ENCODE measurements at places on chromosomes 6 and 20.

DNA sequence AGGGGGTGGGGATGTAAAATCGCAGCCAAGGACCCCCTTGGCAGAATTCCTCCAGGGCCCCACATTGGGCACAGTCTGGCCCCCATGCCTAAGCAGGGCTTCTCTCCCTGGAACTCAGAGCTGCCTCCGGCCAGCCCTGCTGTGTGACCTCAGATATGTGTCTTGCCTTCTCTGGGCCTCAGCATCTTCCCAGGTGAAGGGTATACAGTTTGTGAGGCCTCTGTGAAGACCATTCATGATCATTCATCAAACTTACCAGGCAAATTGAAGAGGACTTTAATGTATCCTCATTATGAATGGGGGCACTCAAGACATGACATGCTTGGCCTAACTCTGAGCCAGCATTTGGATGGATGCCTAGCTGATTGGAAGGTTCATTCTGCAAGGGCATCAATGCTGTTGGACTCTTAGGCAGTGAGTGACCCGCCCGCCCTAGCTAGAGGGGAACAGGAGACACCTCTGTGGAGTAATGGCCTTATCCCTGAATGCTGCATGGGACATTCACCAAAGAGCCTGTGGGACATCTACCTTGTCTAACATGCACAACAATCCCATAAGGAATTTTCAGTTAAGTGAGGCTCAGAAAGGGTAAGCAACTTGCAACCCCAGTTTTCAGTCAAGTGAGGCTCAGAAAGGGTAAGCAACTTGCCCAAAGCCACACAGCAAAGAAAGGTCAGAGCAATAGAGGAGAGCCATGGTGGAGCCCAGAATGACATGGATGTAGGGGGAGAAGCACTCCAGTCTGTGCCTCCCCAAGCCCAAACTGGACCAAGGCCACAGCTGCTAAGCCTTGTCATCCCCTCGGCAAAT is 535 bp downstream of the CCN5 start:
- no peak for DNase-seq

- peak; percentile 11 for DNase-seq
Measured at GRCh38 chr6:148085631-148086331, 256.9 kb upstream of the SASH1 start.

- no peak for DNase-seq
Measured at GRCh38 chr6:29486577-29486976, 1.2 kb downstream of the MAS1L start.

- peak; percentile 19 for DNase-seq
Measured at GRCh38 chr6:31871046-31871659, 7.6 kb downstream of the SLC44A4 start.

DNA sequence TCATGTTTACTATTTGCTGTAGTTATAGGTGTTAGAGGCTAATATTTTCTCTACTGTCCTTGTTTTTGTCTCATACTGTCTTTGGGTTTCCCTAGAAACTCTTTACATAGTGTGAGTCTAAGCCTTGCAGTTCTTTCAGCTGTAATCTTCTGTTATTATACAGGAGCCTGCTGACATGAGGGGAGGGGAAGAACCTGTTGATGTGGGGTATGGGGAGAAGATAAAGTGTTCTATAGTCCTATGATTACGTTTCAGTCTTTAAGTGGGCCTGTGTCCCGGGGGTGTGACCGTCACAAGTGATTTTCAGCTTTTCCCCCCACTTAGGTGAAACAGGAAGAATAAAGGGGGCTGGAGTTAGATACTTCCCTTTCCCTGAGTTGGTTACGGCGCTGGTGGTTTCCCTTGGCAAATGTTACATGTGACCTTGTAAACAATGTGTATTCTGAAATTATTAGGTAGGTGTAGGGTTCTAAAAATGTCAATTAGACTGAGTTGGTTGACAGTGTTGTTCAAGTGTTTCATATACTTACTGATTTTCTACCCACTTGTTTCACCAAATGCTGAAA is 41.3 kb downstream of the REV3L start:
- no peak for DNase-seq

- peak; percentile 13 for DNase-seq
Measured at GRCh38 chr6:4660377-4661321, 115.6 kb upstream of the CDYL start.

DNA sequence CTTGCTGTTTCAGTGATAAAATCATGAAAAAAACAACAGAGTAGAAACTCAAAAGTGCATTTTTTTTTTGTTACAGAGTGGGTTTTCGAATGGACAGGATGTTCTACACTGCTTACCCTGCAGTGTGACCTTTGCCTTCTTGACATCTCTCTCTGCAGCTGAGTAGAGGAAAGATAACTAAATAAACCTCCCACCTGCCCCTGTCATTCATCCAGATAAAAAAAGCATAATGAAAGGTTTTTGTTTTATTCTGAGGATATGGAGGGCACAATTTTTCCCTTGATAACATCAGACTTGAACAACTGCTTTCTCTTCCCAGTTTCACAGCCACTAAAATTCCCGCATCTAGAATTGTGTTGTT is 193.6 kb upstream of the FOXQ1 start:
- DNase-seq: no peak

GRCh38 chr6:114172576-114173260 is 170.1 kb downstream of the HS3ST5 start:
- no peak for DNase-seq

DNA sequence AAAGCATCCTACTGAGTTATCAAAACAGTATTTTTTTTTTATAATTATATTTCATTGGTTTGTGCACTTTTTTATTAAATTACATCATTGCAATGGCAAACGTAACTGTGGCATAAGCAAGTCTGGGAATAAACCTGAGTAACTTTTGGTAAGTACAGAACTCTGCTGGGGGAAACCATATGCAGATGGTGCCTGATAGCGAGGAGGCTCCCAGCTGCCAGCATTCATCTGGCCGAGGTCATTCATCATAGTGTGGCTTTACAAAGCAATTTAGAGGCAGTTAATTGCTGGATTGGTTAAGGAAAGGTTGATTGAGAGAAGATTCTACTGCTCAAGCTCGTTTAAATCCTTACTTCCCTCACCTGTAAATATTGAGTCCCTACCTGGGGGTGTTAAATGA is 52.6 kb downstream of the HECA start:
- no peak for DNase-seq

DNA sequence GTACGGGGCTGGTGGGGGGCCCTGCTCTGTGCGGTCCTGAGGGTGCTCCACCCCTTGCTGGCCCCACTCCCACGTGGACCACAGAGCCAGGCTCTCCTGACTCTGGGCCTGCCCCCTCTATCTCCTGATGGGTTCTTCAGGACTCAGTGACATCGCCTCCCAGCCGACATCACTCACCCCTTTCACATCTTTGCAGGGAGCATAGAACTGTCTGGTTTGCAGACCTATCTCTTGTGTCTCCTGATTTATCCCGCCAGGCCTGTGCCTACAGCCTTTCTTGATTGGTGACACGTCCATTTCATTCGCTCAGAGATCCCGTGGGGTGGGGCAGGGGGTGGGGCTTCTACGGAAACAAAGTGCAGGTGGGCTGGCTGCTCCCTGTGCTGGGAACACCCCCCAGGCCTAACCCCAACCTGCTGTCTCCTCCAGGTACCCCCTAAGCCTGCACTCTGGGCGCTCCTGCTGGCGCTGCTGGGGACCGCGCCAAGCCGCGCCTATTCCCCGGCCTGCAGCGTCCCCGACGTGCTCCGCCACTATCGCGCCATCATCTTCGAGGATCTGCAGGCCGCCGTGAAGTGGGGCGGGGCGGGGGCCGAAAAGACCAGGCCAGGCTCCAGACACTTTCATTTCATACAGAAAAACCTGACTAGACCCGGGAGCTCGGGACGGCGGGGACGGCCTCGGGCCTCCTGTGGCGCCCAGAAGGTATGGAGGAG is 1.7 kb downstream of the C20orf204 start:
- no peak for DNase-seq

- no peak for DNase-seq
Measured at GRCh38 chr6:112332274-112332673, 14.9 kb upstream of the RFPL4B start.

DNA sequence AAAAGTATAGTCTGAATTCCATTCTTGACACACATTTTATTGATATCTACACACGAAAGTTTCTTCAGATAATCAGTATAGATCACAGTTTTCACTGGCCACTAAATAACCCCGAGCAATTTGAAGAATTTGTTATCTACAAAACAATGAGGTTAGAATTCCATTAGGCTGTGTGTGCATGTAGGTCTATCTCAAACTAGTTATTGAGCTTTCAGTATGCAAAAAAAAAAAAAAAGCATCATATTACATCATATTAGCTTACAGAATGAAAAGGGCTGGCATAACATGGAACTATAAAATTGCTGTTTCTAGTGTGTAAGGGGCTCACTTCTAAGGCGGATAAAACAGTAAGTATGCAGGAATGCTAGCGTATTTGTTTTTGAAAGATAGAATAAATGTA is 59.5 kb upstream of the ADGRG6 start:
- DNase-seq: peak; percentile 57

DNA sequence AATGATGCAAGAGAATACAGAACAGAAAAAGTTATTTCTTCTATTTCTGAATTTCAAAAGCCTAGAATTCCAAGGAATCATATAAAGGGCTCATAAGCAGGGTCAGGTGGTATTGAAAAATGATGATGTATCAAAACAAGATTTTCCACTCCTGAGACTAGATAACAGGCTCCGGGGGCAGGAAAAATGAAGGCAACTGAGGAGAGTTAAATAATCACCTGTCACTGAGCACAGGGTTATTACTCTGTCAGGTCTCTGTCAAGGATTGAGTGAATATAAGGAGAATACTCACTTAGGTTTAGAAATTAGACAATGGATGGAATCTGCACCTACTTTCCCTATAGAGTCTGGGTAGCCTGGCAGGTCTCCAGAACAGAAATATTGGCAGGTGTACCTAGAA is 76.1 kb upstream of the KHDRBS2 start:
- DNase-seq: no peak

GRCh38 chr6:28537065-28537464 is 11.4 kb downstream of the GPX5 start:
- DNase-seq: peak; percentile 42

- DNase-seq: peak; percentile 75
Measured at GRCh38 chr20:18004384-18005031, 35.7 kb downstream of the MGME1 start.

GRCh38 chr6:150705392-150705791 is 105.7 kb downstream of the PLEKHG1 start:
- DNase-seq: no peak

- DNase-seq: no peak
Measured at GRCh38 chr20:62816884-62817873, at the start of gene COL9A3. COL9A3 (plus strand) TSS chr20:62817050; CDS start chr20:62817065, 15 bp downstream.

GRCh38 chr6:25435416-25435985 is 156.3 kb downstream of the CARMIL1 start:
- DNase-seq: no peak

DNA sequence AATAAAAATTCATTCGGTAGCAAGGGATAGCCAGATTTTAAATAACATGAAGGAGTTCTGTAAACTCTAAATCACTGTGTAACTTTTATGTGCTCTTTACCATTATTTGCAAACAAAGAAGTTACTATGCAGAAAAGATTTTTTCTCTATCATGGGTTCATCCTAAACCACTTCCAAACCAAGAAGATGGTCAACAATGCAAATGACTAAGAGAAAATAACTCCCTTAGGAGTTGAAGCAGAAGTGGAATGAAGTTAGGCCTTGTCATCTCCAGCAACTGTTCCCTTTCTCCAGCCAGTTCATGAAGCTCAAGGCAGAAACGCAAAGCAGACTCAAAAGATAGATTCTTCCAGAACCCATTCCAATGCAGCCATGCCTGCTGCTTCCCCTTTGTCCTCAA is 66.0 kb downstream of the MBOAT1 start:
- no peak for DNase-seq

DNA sequence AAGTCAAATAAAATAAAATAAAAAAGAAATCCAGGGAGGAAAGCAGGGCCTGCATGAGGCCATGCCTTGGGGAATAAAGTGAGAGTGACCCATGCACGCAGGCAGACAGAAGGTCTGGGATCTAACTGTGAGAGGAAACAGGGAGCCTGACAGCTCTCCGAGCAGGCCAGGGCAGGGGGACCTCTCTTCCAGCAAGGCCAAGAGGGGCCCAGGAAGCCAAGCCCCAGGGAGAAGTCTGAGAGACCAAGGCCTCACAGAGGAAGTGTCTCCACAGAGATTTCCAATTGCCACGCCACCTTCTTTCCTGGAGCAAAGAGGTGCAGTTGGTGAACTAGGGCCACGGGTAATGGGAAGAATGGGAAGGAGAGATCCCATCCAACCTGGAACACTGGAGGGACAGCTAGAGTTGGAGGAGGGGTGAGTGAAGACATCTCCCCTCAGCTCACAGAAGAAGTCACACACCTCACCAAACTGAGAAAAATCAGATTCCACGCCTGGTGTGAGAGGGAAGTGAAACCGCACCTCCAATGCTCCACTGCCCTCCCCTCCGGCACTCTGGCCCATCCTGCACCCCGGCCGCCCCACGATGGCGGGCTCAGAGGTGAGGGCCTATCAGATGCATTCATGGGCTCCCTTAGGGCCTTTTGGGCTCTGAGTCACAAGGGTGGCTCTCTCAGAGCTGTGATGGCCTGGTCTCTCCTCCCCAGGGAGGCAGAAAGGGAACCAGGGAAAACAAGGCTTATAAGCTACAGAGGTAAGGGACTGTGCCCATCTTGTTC is 25.1 kb upstream of the TAF8 start:
- no peak for DNase-seq

- peak; percentile 28 for DNase-seq
Measured at GRCh38 chr20:18288749-18289267, 481 bp downstream of the ZNF133 start.

GRCh38 chr20:51532577-51533191 is 9.8 kb downstream of the NFATC2 start:
- no peak for DNase-seq

- DNase-seq: peak; percentile 3
Measured at GRCh38 chr6:70738028-70738427, 70.3 kb downstream of the SMAP1 start.

DNA sequence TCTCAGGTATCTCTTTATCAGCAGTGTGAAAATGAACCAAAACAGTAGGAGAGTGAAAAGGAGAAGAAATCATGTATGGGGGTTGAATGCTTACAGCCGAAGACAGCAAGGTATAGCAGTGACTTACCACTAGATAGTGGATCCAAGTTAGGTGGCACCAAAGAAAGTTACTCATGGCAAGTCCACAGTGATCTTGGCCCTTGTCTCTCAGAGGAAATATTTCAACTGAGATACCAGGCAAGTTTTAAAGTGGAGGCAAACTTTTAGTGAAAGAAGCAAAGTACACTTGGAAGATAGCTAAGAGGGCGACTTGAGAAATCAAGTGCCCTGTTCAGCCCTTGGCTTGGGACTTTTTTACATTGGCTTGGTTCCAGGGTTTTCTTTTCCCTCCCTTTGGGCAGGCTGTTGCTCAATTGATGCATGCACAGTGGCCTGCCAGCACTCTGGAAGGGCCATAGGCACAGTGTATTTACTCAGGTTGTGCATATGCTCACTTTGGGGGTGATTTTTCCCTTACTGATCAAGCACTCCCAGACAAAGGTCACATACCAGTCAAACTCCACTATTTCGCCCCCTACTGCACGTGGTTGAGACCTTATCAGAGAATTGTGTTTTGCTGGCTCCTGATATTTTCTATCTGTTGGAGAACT is 329.5 kb upstream of the KHDRBS2 start:
- DNase-seq: no peak

GRCh38 chr20:17875106-17875980 is 93.3 kb downstream of the SNX5 start:
- peak; percentile 54 for DNase-seq

- no peak for DNase-seq
Measured at GRCh38 chr6:30568245-30568644, 3.0 kb upstream of the ABCF1 start.

All from iris pigment epithelial cell (primary cell).